ENCODE measurements at places on chromosomes 13 and 19.

- no peak for DNase-seq
Measured at GRCh38 chr19:14545716-14546082, 16.3 kb downstream of the TECR start.

GRCh38 chr13:76889254-76889653 is 3.0 kb upstream of the KCTD12 start:
- no peak for DNase-seq

DNA sequence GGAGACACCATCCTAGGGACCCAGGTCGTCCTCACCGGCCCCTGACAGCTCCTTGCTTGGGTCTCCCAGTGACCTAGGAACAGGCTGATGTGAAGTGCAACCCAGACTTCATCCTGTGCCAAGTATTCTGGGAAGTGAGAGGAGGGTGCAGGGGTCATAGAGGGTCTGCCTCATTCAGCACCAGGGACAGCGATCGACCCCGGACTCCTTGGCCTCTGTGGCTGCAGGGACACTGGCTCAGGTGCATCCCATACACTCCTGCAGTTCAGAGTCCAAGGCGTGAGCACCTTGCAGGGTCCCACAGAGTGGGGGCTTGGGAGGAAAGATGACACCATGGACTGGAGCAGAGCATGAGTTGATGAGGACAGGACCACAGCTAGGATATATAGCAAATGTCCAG is 10.0 kb upstream of the OR10H2 start:
- no peak for DNase-seq

- no peak for DNase-seq
Measured at GRCh38 chr13:49256841-49257240, 9.1 kb downstream of the CDADC1 start.

DNA sequence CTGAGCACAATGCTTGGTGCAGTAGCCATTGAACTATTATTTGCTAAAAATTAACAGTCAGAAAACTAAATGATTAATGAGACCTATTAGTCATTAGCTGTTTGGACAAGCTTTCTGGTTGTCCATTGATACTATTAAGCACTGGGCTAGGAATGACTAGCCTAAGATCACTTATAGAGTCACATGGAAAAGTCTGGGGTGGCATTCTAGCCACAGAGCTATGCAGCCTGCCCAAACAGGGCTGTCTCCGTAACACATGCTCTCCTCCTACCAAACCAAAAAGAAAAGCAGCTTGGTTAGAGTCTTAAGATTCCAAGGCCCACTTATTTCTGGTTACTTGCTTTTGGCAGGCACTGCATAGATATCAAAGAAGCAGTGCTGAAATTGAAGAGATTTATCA is 193.5 kb upstream of the NBEA start:
- no peak for DNase-seq

GRCh38 chr13:30256713-30257467 is 50.5 kb downstream of the KATNAL1 start:
- DNase-seq, result peak; percentile 11

DNA sequence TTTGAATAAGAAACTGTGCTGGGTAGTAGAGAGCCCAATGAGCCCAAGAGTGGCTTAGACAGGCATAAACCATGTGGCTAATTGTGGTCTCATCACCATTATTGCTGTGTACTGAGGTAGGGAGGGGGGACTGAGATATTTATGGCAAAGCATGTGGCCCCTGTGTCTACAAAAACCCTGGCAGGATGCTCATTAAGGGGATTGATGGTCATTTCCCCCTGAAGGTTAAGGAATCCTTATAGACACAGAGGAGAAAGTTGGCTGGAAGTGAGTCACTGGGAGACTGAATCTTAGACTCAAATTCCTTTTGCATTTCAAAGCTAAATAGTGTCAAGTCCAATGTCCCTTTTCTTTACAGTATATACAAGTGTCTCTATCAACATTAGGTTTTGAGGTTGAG is 9.8 kb upstream of the DACT3 start:
- DNase-seq, result no peak

GRCh38 chr13:66264971-66265370 is 965.2 kb downstream of the PCDH9 start:
- peak; percentile 31 for DNase-seq

DNA sequence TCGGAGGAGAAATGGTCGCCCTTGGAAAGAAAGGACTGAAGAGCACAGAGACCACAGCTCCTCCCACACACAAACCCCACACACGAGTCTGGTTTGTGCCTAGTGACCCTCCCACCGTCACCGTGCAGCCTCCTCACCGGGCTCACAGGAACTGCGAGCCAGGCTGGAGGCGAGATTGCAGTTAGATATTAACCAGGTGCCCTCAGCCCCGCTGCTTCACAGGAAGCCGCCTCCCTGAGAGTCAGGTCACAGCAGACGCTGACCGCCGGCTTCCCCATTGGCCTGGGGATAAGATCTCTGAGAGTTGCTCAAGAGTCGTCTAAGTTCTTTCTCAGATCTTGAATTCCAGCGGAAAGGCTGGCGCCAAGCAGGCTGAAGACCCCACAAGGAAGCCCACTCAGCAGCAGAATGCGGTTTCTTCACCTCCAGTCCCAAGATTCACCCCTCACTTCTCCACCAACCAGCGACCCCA is 870 bp downstream of the ZNF44 start:
- peak; percentile 74 for DNase-seq

- no peak for DNase-seq
Measured at GRCh38 chr13:99863789-99864626, 107.6 kb downstream of the ZIC5 start.

DNA sequence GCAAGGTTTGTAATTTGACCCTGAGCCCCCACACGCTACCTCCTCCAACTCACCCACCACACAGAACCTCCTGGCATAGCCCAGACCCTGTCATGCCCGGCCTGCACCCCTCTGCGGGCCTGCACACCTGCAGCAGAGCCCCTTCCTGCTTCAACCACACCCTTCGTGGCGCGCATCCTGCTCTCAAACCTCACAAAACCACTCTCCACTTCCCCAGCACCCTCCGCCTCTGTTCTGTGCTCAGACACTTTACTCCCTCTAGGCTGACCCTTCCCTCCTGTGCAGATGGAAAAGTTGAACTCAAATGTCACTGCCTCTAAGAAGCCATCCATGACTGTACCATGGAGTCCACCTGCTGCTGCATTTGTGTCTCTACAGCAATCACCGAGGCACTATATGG is 28.5 kb downstream of the FAAP24 start:
- no peak for DNase-seq

GRCh38 chr13:98187155-98187964 is 10.3 kb upstream of the RNF113B start:
- no peak for DNase-seq

- DNase-seq, result no peak
Measured at GRCh38 chr13:28258417-28258816, 120.1 kb downstream of the PAN3 start.

- DNase-seq, result peak; percentile 24
Measured at GRCh38 chr13:27997904-27998522, 9.5 kb upstream of the URAD start.

DNA sequence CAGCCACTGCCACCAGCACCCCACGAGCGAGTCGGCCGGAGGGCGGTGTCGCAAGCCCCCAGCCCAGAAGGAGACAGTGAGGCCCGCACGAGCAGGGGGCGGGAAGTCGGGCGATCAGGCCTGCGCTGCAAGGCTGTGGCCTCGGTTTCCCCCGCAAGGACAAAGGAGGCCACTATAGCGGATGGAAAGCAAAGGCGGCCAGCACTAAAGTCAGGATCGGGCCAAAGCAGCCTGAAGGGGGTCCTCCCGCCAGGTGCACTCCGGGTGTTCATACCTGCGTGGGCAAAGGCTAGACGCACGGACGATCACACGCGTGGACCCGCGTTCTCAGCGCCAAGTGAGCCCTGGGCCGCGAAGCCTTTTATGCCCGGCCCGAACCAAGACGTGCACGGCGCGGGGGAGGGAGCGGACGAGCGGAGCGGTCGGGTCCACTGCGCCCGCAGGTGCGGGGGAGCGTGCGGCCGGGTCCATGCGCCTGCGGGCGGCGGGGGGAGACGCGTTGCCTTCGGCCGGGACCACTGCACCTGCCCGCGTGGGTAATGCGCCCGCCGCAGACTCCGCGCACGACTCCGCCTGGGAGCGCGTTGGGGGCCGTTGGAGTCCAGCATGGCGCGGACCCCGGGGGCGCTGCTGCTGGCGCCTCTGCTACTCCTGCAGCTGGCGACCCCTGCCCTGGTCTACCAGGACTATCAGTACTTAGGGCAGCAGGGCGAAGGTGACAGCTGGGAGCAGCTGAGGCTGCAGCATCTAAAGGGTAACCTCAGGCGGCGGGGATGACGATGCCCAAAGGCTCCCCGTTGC is at the start of the genes PRDX2 and THSD8:
Gene PRDX2 (minus strand): TSS at position 335 of the 801 bp plus-strand sequence. CDS start 539 bp downstream, outside the sequence.
Gene THSD8 (plus strand): TSS at position 604 of the 801 bp plus-strand sequence. CDS start 3 bp downstream, at position 607.
- DNase-seq, result peak; percentile 51

GRCh38 chr13:25218019-25218418 is 45.9 kb upstream of the AMER2 start:
- DNase-seq, result no peak

DNA sequence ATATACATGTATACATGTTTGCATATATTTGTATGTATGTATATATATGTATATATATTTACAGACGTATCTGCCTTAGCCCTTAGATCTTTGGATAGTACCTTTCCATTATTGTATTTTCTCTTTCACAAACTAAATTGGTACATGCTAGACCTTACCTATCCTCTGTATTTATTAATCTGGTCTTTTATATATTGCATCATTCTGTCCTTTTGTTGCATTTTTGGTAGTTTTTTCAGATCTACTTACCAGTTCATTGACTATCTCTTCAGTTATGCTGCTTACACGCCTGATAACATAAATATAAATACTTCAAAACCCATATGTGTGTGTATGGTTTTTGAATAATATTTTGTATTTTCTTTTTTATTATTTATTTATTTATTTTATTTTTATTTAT is 11.7 kb downstream of the ZNF613 start:
- DNase-seq, result no peak

DNA sequence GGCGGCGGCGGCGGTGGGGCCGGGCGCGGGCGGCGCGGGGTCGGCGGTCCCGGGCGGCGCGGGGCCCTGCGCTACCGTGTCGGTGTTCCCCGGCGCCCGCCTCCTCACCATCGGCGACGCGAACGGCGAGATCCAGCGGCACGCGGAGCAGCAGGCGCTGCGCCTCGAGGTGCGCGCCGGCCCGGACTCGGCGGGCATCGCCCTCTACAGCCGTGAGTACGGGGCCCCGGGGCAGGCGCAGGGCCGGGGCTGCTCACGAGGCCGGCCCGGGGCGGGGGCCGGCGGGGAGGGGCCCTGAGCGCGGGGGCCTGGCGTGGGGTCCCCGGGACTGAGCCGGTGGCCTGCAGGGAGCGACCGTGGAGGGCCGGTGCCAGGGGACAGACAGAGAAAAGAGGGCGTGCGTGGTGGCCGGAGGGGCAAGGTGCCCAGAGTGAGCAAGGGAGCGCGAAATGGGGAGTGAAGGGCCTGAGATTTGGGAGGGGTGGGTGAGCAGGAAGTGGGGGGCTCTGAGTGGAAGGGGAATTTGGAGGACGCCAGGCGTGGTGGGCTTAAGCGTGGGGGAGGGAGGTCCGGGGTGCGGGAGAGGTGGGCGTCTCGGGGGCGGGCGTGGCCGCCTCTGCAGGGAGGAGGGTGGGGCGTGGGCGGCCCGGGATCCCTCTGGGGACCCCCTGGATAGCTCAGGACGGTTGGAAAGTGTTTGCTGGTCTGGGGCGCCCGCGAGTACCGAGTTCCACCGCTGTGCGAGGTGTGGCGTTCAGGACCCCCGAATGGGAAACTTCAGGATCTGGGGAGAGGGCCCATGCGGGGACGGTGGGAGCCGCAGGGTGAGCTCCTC is 575 bp downstream of the CARM1 start:
- peak; percentile 24 for DNase-seq

GRCh38 chr13:39942552-39943273 is 287.3 kb downstream of the COG6 start:
- peak; percentile 67 for DNase-seq
